ENCODE measurements at places on chromosomes 7 and 10.

GRCh38 chr10:121796342-121796741 lies 131.5 kb downstream of the ATE1 start:
- no peak for DNase-seq

DNA sequence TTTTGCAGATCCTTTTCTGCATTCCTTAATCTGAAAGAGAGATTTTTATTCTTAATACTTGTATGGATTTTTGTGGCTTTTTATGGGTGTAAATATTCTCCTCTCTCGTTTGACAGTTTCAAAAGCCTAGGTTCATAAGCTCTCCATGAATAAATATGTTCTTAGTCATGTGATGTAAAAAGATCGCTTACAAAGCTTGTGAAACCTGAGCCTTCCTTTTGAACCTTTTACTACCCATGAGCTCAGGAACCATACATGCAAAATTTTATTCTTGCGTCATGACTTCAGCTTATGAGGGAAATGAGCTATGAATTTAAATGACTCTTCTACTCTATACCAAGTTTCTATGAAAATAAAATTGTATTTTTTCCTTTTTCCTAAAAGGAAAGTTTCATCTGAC lies 98.7 kb downstream of the POLL start:
- DNase-seq: peak; percentile 7

DNA sequence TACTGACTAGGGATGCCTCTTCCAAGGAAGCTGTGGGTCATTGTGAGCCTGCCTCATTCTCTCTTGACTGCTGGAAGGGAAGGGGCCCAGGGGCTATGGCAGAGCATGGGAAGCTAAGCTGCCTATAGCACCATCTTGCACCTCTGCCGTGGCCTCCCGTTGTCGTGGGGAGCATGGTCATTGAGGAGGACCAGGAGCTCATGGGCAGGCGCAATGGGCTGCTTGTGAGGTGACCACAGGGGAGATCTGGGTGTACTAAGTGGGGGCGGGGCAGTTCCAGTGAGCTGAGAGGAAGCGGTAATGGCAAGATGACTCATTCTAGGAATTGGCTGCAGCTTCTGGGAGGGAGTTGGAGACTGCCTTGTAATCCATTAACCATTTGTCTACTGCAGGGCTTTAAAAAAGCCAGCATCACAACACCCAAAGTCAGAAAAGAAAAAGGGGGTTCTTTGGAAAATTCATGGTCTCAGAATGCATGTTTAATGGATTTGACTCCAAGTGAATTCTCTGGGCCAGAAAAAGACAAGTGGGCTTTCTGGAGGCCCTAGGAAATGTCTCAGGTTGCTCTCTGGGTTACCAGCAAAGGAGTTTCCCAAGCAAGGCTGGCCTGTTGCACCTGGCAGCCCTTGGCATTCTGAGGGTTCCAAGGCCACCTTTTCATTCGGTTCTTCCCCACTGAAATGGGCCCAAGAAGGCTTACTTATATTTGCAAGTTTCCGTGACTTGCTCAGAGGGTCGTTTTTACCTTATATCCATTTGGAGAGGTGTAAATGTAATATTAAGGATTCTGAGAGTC lies 3.6 kb downstream of the DUSP5 start:
- DNase-seq: peak; percentile 75

- no peak for DNase-seq
Measured at GRCh38 chr7:3214090-3214413, 87.0 kb upstream of the SDK1 start.

DNA sequence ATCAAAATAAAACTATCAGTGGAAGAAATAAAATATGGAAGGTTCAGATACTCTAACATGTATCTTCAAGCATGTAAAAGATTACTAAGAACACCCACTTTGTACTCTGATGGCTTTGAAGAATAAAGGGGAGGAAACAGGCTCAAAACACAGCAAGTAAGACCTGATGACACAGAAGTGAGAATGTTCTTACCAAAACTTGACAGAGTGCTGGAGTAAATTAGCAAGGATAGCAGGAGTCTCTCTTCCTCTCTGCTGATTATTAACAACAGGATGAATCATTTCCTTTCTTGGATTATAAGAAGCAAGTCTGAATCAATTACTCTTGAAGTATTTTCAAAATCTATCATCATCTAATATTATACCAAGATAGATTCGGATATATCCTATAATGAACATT lies 47.5 kb downstream of the GLI3 start:
- no peak for DNase-seq

All from GF-D8 (cell line).